ENCODE measurements at places on chromosomes 11 and 22.

- no peak for DNase-seq
Measured at GRCh38 chr11:122593473-122594420, 61.8 kb upstream of the UBASH3B start.

DNA sequence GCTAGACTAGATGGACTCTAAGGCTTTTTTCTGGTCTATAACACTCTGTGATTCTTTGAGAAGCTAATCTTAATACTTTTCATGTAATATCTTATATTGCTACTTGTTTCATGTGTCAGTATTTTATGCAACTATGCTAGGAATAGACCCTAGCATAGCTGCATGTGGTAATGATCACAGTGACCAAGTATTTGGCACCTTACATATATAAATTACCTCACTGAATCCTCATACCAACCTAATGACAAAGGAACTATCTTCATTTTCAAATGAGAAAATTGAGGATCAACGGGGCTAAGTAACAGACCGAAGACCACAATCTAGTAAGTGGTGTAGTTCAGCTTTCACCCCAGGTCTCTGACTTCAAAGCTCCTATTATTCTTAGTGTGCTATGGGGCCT lies 327.3 kb upstream of the PITPNB start:
- no peak for DNase-seq

DNA sequence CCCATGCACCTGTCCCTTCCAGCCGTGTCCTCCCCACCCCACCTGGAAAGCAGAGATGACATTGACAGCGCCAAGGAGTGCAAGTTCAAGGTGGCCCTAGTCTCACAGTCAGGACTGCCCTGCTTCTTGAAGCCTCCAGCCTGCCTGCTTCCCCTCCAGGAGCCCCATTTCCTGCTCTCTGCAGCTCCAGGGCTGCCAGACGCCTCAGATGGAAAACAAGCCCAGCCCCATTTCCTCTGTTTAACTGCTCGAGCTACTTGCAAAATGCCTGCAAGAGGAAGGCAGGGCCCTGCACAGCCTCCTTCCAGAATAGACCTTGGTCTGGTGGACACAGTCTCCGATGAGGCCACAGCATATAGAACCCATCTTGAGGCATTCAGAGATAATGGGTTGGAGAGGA lies 5.0 kb upstream of the DGKZ start:
- DNase-seq = no peak

- DNase-seq = no peak
Measured at GRCh38 chr11:117909611-117910382, 19.4 kb downstream of the TMPRSS13 start.

- no peak for DNase-seq
Measured at GRCh38 chr11:94139416-94139815, 10.8 kb downstream of the PANX1 start.

DNA sequence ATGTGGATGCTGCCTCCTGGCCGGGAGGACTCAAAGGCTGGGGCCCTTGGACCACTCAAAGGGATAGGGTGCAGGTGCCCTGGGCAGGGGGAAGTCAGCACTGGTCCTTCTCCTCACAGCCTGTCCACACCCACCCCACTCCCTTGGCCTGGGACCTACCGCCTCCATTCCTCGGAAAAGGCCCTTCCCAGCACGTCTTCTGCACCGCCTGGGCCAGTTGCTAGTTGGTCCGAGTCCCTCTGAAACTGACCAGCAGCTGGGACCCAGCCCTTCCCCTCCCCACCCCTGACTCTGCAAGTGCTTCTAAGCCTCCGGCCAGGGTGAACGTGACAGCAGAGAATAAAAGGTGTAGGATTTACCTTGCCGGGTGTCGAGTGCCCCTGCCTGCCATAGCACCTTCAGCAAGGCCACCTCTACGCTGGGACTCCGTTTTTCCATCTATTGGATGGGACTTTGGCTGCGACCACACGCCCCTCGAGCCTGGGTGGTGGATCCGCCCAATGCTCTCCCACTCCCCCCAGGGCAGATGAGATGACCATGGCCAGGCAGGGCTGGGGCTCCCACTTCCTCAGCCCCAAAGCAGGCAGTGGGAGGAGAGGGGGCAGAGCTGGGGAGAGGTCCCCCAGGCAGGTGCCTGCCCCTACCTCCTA lies 37.3 kb downstream of the OSBPL5 start:
- no peak for DNase-seq

GRCh38 chr11:65221026-65221425 lies 39.3 kb downstream of the CAPN1 start:
- no peak for DNase-seq

- no peak for DNase-seq
Measured at GRCh38 chr11:75492181-75492820, 33.4 kb downstream of the GDPD5 start.

- no peak for DNase-seq
Measured at GRCh38 chr11:111703576-111703975, 62.6 kb downstream of the PPP2R1B start.

DNA sequence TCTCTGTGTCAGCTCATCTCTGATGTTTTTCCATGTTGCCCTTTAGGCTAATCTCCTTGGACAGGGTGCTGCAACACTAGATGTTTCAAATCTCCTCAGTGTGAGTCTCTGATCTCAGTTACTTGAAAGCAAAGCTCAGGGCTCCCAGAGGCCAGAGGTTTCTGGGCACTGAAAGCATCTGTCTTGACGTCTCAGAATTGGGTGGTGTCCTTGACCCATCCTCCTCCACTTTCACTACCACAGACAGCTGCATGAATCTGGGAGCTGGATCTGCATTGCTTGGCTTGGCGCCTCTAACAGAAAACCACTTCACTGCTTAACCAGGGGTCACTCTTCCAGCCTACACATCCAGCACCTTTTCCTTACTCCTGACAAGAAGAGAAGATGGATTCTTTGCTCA lies 399.4 kb downstream of the NXPE2 start:
- DNase-seq = no peak

DNA sequence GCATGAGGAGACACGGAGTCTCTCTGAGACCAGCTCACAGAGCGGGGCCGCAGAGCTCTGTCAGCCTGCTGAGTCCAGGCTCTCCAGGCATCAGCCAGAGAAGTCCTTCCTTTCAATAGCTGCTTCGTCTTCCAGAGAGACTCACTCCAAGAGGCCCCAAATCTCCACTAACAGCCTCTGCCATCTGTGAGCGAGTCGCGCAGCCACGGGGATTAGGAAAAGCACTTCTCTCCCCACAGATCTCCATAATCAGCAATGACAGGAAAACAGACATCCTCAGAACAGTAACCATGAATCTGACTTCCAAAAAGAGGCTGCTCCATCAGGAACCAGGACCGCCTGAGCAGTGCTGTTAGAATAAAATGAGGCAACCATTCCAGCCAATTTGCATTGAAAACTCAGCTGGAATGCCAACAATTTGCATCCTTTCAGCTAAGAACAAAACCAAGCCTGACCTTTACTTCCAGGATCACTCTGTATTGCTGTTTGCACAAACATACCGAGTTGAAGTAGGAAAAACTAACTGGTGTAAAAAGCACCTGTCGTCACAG lies 65.4 kb downstream of the SMCO4 start:
- peak; percentile 50 for DNase-seq

GRCh38 chr22:39115977-39116621 lies 19.1 kb downstream of the APOBEC3H start:
- no peak for DNase-seq

GRCh38 chr11:127226380-127226779 lies 225.8 kb upstream of the KIRREL3 start:
- DNase-seq = no peak

DNA sequence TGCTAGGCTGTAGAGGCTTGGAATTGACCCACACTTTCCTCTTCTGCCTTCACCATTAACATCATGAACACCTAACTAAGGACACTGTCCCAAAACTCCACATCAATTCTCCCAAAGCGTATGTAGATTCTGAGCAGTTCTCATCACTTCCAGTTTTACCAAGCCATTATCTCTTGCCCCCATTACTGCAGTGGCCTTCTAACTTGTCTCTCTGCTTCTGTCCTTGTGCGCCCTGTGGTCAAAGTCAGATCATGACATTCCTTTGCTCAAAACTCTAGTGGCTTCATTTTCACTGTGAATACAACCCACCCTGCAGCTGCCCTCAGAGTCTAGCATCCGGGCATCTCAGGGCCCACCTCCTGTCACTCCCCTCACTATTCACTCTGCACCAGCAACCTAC lies 13.1 kb upstream of the TOP3B start:
- no peak for DNase-seq

GRCh38 chr11:78575478-78575877 lies 814 bp upstream of the NARS2 start:
- no peak for DNase-seq

GRCh38 chr11:44397586-44398178 lies 87.7 kb upstream of the ALX4 start:
- DNase-seq = no peak

DNA sequence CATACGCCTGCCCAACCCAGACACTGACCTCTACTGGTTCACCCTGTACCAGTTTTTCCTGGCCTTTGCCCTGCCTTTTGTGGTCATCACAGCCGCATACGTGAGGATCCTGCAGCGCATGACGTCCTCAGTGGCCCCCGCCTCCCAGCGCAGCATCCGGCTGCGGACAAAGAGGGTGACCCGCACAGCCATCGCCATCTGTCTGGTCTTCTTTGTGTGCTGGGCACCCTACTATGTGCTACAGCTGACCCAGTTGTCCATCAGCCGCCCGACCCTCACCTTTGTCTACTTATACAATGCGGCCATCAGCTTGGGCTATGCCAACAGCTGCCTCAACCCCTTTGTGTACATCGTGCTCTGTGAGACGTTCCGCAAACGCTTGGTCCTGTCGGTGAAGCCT lies 2.2 kb downstream of the MCHR1 start:
- DNase-seq = no peak

- peak; percentile 93 for DNase-seq
Measured at GRCh38 chr22:23750714-23751440, at the start of gene ZNF70. TSS of gene ZNF70 (minus strand) at chr22:23751112. CDS start at chr22:23745140, 5,972 bp downstream.

DNA sequence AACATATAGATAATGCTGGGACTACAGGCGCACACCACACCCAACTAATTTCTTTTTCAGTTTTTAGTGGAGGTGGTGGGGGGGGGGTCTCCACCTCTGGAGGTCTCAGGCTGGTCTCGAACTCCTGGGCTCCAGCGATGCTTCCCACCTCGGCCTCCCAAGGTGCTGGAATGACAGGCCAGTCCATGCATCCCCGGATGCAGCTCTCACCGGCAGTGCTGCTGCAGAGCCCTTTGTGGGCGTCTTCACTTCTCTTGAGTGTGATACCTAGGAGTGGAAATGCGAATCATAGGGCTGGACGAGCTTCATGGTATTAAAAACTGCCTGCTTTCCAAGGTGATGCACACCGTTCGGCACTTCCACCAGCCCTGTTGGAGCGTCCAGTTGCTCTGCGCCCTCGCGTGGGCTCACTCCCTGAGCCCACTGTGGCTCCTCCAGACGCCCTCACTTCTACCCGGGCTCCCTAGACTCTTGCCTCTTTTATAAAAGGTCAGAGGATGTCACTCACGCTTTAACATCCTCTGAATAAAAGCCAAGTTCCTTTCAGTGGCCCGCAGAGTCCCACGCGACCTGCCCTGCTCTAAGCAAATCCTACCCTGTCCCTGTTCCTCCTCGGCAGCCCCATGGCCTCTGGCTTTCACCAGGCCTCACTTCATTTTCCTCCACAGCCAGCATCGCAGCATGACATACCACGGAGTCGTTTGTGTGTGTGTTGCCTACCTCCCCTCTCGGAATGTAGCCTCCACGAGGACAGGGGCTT lies 837 bp upstream of the BID start:
- DNase-seq = no peak

DNA sequence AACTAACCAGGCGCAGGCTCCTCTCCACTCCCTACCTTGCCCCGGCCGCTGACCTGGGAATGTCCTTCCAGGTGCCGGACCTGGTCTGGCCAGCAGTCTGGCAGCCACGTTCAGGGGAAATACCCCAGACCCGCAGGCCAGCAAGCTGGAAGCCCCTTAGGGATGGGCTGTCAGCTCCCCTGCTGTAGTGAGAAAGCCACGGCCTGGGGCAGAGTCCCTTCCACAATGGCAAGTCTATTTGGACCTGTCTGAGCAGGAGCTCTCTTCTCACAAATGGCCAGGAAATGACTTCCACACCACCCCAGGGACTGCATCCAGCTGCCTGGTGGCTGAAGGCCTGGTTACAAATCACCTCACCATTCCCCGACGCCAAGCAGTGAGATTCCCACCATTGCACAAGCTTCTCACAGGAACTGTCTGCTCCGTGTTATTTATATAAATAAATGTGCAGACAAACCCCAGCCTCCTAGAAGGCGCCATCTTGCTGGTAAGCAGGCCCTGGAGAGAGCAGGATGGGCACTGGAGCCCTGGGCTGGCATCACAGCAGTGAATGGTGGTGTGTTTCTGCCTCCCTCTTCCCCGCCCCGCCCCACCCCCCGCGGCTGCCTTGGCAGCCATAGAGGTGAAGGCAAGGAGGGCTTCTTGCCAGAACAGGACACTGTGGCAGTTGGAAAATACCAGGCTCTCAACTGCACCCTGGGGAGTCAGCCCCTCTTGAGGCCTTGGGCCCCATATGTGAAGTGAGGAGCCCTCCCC lies 23.7 kb downstream of the RSPH14 start:
- no peak for DNase-seq

DNA sequence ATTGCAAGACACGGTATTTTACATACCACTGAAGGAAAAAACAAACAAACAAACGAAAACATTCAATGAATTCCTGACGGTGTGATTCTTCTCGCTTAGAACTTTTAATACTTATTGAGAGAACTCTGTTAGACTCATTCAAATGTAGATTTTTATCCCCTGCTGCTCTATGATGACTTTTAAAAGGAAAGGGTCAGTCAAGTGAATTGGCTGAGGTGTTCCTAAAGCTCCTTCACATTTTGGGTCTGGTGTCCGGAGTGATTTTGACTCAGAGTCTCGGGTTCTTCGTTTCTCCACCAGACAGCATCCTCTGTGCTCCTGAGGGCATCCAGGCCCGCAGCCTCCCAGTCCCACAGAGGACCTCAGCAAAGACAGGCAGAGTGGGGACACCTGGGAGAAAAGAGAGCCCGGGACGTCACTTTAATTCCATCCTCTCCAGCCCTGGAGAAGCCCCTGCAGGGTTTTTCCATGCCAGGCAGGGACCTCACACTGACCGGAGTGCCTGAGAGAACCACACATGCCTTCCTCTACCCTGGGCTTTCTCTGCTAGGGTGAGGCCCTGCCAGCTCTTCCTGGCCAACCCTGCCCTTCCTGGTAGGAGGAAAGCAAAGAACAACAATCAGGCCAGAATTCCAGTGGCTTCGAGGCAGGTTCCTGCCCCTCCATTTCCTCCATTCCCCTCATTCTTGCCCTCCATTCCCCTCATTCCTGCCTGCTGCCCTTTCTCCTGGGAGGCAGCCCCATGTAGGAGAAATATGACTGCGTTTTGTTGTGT lies 1.4 kb upstream of the CSF2RB start:
- no peak for DNase-seq
